ENCODE measurements at places on chromosomes 6 and 20.
A peak's percentile ranks its signal among the peaks of the same experiment; 100 is the strongest.

- no peak for DNase-seq
Measured at GRCh38 chr20:59103573-59103972, 60.0 kb upstream of the ZNF831 start.

DNA sequence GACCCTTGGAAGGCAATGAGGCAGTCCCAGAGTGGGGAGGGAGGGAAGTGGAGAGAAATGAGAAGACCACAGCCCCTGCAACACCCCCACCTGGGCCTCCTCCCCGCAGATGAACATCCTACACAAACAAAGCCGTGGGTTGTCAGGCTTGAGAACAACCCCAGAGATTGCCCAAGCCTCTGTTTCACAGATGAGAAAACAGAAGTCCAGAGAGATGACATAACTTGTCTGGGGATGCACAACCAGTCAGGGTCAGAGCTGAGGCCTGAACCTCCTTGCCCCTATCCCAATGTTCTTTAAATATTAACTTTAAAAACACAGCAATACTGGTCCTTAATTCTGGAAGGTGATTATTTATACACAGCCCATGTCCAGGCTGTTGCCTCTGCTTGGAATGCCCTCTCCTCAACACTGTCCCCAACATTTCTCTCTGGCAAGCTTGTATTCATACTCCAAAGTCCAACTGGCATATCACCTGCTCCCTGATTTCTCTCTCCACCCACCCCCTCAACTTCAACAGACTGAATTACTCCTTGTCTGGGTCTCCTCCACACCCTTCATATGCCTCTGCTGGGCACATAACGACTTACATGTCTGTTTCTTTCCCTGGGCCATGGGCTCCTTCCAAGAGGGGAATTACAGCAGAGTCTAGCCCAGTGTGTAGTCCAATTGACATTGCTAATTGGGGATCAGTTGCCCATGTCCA lies 135.5 kb upstream of the LRFN2 start:
- no peak for DNase-seq

- no peak for DNase-seq
Measured at GRCh38 chr6:154251116-154251515, 105.5 kb downstream of the IPCEF1 start.

- no peak for DNase-seq
Measured at GRCh38 chr6:85136310-85136709, 313.6 kb upstream of the NT5E start.

- DNase-seq, result no peak
Measured at GRCh38 chr6:77017537-77017936, 445.8 kb downstream of the HTR1B start.

DNA sequence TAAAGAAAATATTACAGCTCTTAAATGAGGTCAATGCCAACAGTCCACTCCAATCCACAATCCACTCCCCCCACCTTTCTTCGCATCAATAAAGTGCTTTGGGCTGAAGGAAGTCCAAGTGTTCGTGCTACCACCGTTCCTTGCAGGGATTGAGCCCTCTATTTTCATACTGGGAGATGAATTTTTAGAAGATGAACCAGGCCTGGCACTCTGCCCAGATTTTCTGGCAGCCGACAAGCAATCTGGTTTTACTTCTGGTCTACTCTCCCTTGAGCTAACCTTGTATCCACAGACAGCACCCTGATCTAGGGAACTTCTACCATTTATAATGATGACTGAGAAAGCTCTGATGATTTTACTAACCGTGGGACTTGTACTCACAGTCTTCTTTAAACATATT lies 72.3 kb downstream of the BTBD9 start:
- DNase-seq, result no peak

GRCh38 chr6:157361886-157362285 lies 19.1 kb upstream of the ZDHHC14 start:
- DNase-seq, result no peak

- no peak for DNase-seq
Measured at GRCh38 chr20:57970856-57971255, 257.6 kb downstream of the ANKRD60 start.

GRCh38 chr20:34300809-34301586 lies 2.2 kb downstream of the AHCY start:
- DNase-seq, result peak; percentile 43

DNA sequence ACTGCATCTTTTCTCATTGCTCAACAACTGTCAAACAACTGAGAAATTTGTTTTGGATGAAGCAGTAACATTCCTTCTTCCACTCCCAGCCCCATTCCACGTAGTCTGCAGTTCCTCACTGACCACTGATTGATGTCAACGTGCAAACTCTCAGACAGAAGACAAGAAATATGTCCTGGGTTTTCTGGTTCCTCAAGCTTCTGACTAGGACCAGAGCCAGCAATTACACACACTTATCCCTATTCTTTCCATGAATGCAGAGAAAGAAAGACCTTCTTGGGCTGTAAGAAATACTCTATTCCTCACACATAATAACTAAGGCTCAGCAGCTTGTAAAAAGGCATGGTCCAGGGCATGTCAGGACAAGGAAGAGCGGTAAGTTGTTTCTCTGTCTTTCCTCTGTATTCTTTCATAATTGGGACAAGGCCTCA lies 790.1 kb upstream of the SLC35B3 start:
- no peak for DNase-seq

- no peak for DNase-seq
Measured at GRCh38 chr6:80579391-80580023, 473.0 kb downstream of the BCKDHB start.

- DNase-seq, result peak; percentile 51
Measured at GRCh38 chr6:147297663-147298316, 93.6 kb downstream of the STXBP5 start.

- no peak for DNase-seq
Measured at GRCh38 chr6:43347444-43347843, 22.0 kb downstream of the ZNF318 start.

DNA sequence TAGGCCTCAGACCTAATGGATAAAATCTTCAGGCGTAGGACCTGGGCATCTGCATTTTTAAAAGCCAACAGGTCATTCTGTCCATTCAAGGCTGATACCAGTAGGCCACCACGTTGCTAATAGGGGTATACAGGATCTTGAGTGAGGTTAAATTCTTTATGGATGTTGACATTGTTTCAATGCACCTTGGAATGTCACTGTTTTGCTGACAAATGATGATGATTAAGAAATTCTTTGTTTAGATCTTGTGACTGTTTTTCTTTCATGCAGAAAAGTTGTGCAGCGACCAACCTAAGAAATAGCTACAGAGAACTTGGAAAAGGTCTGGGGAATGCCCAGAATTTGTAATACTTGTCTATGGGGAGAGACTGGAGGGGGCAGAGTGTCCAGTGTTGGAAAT lies 101.1 kb upstream of the CLDN20 start:
- DNase-seq, result no peak

Data from OCI-M1 (cell line).